ENCODE measurements at places on chromosomes 11 and 22.

GRCh38 chr11:115993590-115993989, 489.4 kb upstream of the CADM1 start:
- DNase-seq = no peak

- DNase-seq = no peak
These were observed 1.5 kb downstream of the UPB1 start for GRCh38 chr22:24496661-24497060.

GRCh38 chr22:41914611-41915034, 251 bp downstream of the SHISA8 start:
- no peak for DNase-seq

- no peak for DNase-seq
These were observed 27.9 kb downstream of the GUCY1A2 start for GRCh38 chr11:106990331-106990730.

DNA sequence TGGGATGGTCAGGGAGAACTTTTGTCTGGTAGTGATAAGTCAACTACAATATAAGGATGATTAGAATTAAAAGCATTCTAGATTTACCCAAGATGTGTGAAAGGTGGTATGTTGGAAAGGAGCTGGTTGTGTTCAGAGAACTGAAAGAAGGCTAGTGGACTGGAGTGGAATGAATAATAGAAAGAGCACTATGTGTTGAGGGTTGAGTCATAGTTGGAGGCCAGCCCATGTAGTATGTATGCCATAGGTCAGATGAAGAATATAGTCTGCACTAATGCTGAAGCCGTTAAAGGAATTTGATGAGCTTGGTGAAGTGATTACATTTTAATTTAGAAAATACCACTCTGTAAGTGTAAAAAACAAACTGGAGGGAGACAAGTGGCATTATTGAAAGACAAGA, 514.1 kb downstream of the CNTN5 start:
- DNase-seq = no peak

DNA sequence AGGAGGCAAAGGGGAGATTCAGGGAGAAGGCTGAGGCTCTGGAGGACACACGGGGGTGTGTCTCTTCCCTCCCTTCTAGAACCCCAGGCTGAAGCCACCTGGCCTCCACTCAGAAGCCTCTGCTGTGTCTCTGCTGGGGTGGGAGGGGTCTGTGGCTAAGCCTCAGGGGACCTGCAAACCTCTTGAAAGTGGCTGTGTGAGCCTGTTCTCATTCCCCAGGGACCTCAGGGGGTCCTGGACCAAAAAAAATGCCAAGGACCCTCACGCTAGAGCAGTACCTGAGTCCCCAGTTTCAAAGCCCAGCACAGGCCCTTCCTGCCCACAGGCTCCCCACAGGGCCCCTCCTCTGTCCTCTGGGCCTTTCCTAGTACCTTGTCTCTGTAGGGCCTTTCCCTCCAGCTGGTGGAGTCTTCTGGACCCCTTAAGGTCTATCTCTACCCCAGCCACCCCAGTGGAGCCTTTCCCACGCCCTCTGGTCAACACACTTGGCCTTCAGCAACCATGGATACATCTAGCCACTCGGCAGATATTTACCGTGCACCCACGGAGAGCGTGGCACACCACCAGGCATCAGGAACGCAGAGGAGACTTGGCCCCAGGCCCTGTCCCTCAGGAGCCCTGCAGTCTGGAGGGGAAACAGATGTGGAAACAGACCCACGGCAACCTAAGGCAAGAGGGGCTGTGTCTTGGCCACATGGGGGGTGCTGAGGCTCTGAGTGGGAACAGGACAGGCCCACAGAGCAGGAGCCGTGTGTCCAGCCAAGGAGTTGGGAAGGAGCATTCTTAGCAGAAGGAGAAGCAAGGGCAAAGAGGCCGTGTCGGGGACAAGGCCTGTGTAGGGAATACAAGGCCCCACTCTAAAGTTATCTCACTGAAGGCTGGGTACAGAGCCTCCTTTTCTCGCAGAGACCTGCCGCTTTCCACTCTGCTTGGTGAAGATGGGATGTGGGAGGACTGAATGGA, 18.5 kb downstream of the PLA2G6 start:
- no peak for DNase-seq

DNA sequence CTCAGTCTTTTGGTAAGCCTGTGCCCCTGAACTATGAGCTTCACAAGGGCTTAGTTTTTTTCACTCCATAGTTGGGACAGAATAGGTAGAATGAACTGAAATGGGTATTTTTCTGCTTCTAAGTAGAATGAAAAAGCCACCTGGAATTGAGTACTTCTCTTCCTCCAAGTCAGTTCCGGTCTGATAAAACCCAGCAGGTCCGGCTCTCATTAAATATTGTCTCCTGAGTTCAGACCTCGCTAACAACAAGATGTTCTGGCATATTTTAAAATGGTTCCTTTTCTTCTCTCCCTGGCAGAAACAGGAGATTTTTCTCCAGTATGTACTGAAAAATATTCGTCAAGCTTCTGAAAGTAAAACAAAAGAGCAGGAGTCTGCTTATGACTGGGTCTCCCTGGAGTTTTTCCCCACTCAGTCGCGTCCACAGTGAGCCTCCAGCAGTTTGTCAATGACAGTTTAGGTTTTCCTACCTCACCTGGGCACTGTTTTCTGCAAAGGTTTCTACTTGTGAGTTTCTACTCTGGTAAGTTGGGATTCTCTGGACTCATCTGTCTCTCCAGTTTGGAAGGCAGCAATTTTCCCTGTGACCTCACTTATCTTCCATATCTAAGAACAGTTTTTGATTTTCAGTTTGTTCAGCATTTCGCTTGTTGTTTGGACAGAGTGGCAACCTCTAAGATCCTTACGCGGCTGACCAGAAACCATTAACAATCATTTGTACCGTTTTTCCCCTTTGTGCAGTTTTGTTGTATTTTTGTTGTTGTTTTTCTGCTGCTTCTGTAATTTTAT, 868.0 kb downstream of the METTL15 start:
- no peak for DNase-seq

- no peak for DNase-seq
These were observed 47.5 kb downstream of the RTL6 start for GRCh38 chr22:44450503-44450902.

GRCh38 chr11:127902382-127902781, 685.0 kb downstream of the ETS1 start:
- no peak for DNase-seq

DNA sequence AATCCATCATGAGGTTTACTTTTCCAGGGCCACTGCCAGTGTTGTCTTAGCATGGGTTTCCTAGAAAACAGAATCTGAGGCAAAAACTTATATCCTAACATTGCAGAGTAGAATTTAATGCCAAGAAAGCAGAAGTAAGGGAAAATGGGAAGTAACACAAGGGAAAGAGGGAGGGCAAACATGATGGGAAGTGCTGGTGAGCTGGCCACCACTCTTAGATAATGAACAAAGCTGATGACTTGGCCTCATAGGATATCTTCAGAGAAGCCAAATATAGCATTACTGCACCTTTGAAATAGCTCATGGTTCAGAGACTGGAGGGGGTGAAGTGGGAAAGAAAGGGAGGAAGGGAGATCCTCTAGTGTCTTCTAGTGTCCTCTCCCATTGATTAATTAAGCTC, 24.8 kb upstream of the CALCB start:
- no peak for DNase-seq

GRCh38 chr11:4748438-4748837, 21.3 kb downstream of the OR51F1 start:
- no peak for DNase-seq

DNA sequence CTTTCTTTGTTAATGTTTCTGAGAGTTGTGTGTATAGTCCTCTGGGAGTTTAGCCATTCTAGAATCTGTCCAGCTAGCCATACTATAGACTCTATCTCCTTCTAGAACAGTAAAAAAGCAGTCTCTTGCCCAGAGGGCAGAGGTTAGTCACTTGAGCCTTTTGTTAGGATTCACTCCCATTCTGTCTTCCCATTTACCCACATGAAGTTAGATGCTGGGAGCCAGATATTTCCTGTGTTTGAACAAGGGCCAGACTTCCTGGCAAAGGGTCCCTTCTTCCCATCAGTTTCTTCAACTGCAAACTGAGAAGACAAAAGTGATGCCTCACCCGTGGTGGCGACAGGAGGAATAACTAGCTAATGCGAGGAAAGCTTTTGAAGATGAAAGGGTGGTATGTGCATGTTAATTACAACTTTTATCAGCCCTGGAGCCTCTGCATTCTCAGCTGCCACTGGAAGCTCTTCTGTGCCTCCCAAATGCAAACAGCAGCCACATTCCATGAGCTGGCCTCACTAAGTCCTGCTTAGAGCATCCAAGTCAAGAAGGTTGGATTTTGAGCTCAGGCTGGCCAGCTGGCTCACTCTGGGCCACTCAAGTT, 12.8 kb downstream of the CD44 start:
- DNase-seq = no peak

DNA sequence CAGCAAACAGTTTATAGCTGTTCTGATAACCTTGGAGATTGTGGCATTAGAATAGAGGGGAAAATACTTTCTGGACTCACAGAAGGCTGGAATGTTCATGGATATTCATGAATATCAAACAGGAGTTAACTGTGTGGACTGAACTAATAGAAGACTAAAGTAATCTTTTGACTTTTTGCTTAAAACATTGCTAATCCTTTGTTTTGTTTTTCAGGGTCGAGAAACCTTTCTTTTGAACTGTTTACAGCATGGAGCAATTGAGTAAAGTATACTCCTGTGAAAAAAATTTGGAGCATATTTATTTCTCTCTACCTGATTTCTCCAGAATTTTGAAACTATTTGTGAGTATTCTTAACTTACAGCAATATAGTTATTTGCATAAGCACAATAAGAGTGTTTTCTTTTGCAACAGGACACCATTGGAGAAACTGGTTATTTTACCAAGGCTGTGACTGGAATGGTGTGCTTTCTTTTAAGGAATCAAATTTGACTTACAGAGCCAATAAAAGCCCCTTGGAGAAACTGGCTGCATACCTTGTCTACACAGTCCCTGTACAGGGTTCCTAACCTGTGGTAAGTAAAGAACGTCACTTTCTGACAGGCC, 821.6 kb downstream of the TBC1D22A start:
- no peak for DNase-seq

GRCh38 chr22:50302041-50302541, 5.4 kb downstream of the PLXNB2 start:
- DNase-seq = no peak

DNA sequence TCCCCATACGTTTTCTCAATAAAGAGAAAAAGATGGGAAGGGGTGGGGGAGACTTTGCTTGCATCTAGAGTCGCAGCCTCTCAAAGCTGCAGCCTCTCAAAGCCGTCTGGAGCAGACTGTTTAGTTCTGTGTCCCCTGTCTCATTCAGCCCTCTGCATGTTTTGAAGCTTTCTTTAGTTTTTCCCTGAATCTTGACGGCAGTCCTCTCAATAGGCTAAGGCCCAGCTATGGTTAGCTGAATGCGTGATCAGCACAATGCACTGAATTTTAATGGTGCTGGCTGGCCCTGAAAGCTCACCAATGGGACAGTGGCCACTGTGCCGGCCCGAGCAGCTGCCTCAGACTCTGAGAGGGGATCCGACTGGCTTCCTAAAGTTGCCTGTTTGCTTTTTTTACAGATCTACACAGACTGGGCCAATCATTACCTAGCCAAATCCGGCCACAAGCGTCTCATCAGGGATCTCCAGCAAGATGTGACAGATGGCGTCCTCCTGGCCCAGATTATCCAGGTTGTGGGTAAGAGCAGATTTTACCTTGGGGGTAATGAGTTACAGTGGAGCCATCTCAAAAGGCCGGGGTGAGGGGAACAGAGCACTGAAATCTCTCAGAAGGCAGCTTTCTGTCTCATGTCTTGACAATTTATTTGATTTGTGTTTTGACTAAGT, 119.6 kb downstream of the NAV2 start:
- DNase-seq = no peak

Data from Panc1 (cell line).